IPS-NIHi11 (cell line): ENCODE measurements at places on chromosomes 5 and 9.

- DNase-seq: no peak
Observed at GRCh38 chr5:149771216-149771980, 41.3 kb downstream of the PPARGC1B start.

DNA sequence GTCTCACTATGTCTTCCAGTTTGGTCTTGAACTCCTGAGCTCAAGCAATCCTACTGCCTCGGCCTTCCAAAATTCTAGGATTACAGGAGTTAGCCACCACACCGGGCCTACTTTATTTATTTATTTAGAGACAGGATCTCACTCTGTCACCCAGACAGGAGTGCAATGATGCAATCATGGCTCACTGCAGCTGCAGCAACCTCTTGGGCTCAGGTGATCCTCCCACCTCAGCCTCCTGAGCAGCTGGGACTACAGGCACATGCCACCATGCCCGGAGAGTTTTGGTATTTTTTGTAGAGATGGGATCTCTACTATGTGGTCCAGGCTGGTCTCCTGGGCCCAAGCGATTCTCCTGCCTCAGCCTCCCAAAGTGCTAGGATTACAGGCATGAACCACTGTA lies 32.8 kb downstream of the PHAX start:
- no peak for DNase-seq

- no peak for DNase-seq
Observed at GRCh38 chr9:108913391-108913790, 20.5 kb downstream of the ELP1 start.

- no peak for DNase-seq
Observed at GRCh38 chr5:172101547-172102217, 86.3 kb downstream of the STK10 start.

GRCh38 chr5:113578091-113578490 lies 64.6 kb downstream of the YTHDC2 start:
- no peak for DNase-seq

- DNase-seq: no peak
Observed at GRCh38 chr5:125657936-125658335, 765.3 kb upstream of the GRAMD2B start.

GRCh38 chr5:95936812-95937397 lies 24.7 kb downstream of the ELL2 start:
- no peak for DNase-seq

DNA sequence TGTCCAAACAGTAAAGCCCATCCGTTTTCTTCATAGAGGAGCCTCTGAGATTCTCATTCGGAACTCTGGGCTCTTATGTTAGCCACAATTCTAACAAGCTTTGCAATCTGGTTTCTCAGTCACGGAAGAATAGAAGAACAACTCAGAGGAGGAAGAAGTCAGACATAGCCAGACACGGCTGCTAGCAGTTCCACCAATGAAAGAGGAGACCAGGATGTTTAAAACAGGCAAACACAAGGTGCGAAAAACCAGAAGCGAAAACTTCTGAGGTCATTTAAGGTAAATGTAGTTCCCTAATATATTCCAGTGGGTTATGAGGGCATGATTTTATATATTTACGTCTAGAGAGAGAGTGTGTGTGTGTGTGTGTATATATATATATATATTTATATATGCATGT lies 34.1 kb upstream of the GDNF start:
- DNase-seq: no peak

- DNase-seq: no peak
Observed at GRCh38 chr9:125475385-125475784, 213.8 kb downstream of the GAPVD1 start.

GRCh38 chr9:126270556-126270955 lies 56.1 kb upstream of the MVB12B start:
- no peak for DNase-seq

DNA sequence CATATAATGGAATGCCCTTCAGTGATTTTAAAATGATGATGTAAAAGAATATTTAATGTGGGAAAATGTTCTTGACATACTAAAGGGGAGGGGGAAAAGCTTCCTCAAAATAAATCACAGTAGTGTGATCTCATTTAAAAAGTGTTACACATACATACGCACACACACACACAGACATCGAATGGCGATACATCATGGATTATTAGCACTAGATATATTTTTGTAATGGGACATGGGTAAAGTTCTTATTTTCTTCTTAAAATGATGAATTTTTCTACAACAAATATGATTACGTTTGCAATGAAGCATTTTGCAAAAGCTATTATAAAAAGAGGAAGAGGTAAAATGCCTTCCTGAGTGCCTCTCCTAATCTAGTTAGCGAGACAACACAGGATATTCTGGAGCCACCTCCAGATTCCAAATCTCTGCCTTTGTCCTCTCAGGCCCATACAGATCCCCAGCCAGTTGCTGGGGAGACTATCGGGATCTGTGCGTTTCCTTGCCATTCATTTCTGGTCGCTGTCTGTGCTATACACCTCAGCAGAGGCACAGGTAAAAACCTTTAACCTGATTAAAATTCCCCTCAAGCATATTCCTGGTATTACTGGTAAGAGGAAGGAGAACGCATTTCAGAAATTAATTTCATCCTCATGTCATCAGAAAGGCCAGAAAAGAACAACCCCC lies 69.6 kb downstream of the SLC28A3 start:
- no peak for DNase-seq

- DNase-seq: no peak
Observed at GRCh38 chr9:99309141-99309939, 87.3 kb downstream of the SEC61B start.

DNA sequence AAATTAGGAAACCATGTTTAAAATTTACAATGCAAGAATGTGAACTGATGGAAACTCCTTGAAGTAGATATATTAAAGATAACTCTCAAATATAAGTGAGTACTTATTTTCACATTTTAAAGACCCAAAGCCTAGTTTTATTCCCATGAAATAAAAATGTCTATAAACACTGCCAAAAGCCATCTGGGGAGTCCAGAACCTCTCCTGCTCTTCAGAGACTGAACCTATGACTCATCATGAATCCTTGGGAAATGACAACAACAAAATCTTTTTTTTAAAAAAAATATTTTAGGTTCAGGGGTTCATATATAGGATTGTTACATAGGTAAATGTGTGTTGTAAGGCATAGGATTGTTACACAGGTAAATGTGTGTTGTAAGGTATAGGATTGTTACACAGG lies 33.8 kb upstream of the FYB1 start:
- DNase-seq: no peak

- DNase-seq: no peak
Observed at GRCh38 chr9:21504894-21505293, 22.8 kb upstream of the IFNE start.

DNA sequence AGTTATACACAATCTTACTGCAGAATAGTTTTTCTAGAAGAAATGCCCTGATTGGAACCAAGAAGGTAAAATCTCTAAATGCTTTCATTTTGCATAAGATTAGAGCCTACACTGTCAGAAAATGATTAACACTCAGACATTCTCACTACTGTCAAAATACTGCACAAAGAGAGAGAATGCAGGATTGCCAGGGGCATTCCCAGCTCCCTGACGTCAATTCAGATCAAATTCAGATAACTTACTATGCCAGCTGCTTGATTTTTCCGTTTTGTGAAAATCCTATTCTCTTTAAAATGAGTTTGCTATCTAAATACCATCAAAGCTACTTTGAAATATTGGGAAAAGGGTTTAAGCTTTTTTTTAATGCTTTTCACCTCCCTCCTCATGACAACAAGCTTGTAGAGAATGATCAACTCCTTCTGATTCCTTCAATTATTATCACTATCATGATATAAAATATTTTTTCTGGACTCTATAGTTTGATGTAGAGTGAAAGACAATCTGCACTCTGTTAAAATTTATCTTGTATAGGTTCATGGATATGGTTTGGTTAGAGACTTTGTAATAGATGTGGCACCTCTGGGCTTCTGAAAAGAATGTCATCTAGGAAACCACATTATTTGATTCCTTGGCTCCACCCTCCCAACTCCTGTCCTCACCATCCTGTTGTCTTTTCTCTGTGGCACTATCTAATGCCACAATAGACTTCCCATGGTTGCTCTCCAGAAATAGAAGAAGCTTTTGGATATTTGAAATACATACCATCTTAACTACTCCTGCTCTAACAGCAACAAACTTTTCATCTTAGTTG lies 407.7 kb downstream of the PDE4D start:
- DNase-seq: no peak

- no peak for DNase-seq
Observed at GRCh38 chr9:89887286-89887685, 282.5 kb downstream of the GADD45G start.

GRCh38 chr5:74200560-74200959 lies 440.0 kb downstream of the ENC1 start:
- no peak for DNase-seq

- no peak for DNase-seq
Observed at GRCh38 chr5:122062205-122062604, 15.9 kb downstream of the LOX start.

DNA sequence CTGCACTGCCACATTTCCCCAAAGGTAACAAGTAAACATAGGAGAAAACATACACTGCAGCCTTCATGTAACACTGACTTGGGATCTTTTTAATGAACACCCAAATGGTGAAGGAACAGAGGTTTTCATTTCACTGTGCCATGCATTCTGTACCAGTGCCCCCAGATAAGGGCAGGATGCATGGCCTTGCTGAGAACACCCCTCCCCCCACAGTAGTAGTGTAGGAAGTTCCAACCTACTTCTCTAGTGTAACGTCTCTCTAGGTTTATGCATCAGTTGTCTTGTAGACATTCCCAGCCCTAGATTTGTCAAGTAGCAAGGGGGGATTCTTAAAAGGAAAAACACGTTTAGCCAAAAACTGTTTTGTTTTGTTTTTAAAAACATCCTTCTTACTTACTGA lies 29.9 kb downstream of the MAP3K1 start:
- no peak for DNase-seq

- no peak for DNase-seq
Observed at GRCh38 chr5:179405426-179406030, 60.3 kb upstream of the ADAMTS2 start.

DNA sequence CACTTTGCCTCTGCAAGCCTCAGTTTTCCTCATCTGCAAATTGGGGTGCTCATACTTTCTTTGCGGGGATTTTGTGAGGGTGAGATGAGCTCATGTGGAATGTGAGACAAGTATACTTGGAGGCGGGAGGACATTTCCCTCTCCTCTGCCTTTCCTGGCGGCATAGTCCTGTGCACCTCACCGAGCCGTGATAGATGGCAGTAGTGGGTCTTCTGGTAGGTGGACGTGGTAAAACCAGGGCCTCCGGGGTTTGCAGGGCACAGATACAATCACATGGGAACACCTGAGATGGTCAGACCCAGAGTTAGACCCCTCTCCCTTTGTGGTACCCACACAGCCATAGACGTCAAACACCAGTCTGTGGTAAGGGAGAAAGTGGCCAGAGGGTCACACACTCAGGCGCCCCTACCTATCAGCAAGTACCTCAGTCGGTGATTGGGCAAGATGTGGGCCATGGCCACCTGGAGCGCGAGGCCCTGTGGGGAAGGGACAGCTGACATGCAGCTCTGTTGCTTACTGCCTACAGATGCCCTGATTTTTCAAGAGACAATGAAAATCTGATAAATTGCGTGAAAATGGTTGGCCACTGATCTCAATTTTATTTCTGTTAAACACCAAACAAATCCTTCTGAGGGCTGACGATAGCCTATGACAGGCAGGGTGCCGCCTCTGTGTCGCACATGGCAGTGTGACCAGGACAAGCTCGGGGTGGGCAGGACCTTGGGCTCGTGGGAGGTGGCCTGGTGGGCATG lies 9.9 kb downstream of the ERGIC1 start:
- DNase-seq: no peak

DNA sequence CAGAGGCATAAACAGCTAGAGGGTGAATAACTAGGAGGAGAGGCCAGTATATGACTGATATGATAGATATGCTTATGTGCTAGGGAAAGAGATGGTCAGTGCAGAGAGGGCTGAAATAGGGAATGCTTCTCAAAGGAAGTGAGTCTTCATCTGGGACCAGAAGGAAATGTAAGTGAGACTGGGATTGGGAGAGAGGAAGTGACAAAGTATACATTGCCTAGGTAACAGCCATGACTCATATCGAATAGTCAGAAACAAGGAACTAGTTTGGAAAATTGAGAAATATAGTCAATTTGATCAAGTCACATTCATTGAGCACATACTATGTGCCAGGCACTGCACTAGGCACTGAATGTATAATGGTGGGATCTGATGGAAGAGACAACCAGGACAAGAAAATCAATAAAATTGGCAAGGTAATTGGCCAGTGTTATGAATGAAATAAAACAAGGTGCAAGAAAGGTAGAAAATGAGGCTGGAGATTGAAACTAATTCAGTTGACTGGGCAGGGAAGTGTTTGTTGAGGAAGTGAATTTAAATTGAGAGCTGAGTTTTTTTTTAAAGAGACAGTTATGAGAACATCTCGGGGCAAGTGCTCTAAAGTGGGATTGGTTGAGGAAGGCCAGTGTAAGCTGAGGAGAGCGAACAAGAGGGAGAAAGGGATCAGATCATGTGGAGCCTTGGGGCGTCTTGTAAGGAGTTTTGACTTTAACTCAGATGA lies 4.3 kb downstream of the ERAP2 start:
- no peak for DNase-seq

GRCh38 chr9:98192503-98193335 lies at the start of gene CORO2A:
Gene CORO2A, minus strand, starts transcription at chr9:98192637. Its CDS starts 34,977 bp downstream, at chr9:98157660.
- DNase-seq: peak; percentile 90

DNA sequence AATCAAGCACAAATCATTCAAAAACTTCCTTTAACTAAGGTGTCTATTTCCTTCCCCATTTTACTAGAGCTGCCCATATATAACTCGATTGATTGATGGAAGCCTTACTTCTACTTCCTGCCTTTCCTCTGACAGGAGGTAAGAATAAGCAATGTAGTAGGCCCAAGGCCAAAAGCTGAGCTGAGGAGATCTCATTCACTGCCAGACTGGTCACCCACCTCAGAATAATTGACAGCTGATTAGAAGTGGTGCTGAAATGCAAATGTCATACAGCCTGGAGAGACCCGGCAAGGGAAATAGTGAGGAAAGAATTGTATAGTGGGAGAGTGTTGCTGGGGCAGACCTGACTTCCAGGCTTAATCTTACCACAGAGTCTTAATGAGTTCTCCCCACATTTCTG lies 239.9 kb downstream of the SAXO1 start:
- DNase-seq: no peak

- no peak for DNase-seq
Observed at GRCh38 chr9:71928376-71928775, 16.9 kb downstream of the C9orf85 start.

DNA sequence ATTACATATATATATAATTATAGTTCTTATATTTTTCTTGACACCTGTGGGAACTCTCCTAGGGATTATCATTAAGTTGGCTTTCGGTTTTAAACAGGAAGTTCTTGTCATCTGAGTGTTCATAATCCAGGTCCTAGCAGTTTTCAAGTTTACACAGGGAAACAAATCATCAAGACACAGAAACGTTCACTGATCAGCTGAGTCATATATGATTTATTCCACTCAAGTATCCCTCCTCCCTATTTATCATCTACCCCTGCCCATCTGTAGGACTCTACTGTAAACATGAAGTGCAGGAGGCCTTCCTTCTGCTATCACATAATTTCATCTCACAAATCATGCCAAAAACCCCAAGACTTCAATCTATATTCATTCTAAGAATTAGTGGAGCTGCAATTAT lies 6.3 kb downstream of the SLC25A51 start:
- no peak for DNase-seq
